ENCODE measurements at places on chromosomes 5 and 9. TPM values are rescaled to one million over a fixed set of nuclear protein-coding genes. Genes with fewer than 3 reads are reported as not detected.

- no peak overlapping the region for H3K27ac ChIP-seq
- H3K27me3 ChIP-seq: no peaks in the 10 kb centered on the region
- no peak for DNase-seq
These were observed 19.2 kb downstream of the TRIM36 start for GRCh38 chr5:115150512-115150911.

- no peaks in the 10 kb centered on the region for H3K27me3 ChIP-seq
- H3K36me3 ChIP-seq: no peaks in the 10 kb centered on the region
- H3K4me1 ChIP-seq: no peaks in the 10 kb centered on the region
- no peak overlapping the region for H3K4me3 ChIP-seq
- H3K27ac ChIP-seq: no peak overlapping the region
These were observed 47.3 kb upstream of the PHYKPL start for GRCh38 chr5:178279723-178280438.

DNA sequence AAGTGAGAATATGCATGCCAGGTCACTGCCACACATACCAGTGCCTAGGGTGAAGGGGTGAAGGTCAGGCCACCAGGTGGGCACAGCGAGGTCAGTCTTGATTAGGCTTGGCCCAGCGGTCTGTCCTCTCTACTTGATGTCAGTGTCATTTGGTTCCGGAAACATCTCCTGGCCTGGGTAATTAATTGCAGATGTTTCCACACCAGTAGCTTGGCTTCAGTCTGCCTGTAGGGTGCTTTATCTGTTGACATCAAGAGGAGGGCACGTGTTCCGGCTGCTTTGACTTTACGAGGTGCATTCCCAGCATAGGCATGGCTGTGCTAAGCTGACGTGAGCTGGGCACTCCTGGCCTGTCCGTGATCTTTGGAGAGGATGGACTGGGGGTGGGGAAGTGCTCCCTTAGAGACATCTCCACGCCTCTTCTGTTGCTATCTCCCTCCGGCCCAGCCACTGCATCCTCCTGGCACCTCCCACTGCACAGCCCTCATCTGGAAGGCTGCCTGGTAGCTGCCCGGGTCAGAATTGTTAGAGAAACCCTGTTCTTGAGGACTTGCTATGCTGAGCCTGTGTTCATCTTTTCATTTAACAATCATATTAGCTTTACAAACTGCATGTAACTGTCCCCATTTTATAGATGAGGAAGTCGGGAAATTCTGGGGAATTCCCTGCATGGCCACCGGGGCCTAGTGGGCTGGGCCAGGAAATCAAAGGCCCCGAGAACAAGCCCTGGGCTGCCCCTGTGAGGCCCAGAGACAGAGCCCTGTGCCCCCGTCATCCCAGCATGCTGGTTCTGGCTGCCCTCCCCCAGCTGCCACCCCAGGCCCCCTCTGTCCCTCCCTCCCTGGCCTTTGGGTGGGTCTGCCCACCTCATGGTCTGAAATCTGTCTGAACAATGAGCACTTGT lies 29.1 kb downstream of the JADE2 start:
- H3K27ac ChIP-seq: peak overlapping the region; percentile 42
- DNase-seq: peak; percentile 74
- H3K4me3 ChIP-seq: no peak overlapping the region
- H3K36me3 ChIP-seq: no peaks in the 10 kb centered on the region
- H3K4me1 ChIP-seq: peaks cover 12% of the 10 kb centered on the region

GRCh38 chr5:61139094-61139873 lies 23.0 kb downstream of the SMIM15 start:
- no peak for DNase-seq
- no peaks in the 10 kb centered on the region for H3K27me3 ChIP-seq
- H3K27ac ChIP-seq: no peak overlapping the region
- no peaks in the 10 kb centered on the region for H3K36me3 ChIP-seq
- no peaks in the 10 kb centered on the region for H3K4me1 ChIP-seq

FGF1 gene
- 0.27 TPM for polyA plus RNA-seq

- no peak for DNase-seq
- no peaks in the 10 kb centered on the region for H3K4me1 ChIP-seq
- H3K4me3 ChIP-seq: no peak overlapping the region
- H3K36me3 ChIP-seq: no peaks in the 10 kb centered on the region
- H3K27me3 ChIP-seq: no peaks in the 10 kb centered on the region
These were observed 47.9 kb downstream of the OLFM1 start for GRCh38 chr9:135135171-135135928.

DNA sequence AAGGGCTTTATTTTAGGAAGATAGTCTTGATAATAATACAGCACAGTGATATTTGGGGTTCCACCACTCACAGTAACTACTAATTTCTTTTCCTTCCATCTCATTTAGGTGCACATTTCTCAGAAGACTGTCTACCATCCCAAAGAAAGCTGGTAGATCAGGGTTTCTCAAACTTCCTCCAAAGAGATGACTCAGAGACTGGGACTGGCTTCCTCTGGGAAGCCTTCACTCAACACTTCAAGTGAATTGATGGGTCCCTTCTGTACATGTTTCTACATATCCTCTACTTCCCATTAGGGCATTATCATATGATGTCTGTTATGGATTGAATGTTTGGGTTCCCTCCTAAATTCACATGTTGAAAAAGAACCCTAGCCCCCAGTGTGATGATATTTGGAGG lies 138.5 kb downstream of the SPOCK1 start:
- H3K4me1 ChIP-seq: no peaks in the 10 kb centered on the region
- no peak overlapping the region for H3K4me3 ChIP-seq
- no peaks in the 10 kb centered on the region for H3K36me3 ChIP-seq
- peaks cover 29% of the 10 kb centered on the region for H3K27me3 ChIP-seq

DNA sequence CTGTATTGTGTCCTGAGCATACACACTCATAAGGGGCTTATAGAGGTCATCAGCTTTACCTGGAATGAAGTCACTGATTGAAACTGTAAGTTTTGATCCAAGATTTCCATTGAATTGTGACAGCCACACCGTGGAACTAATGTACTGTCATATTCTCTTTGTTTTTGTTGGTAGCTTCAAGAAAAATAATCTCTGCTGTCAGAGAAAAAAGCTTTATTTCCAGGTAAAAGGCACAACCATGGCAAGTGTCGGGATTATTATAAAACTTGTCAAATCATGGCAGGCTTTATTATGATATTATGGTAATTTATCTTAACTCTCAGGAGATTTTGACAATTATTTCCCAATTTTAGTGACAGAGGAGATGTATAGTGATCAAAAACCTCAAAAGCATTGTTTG lies 191.2 kb downstream of the FAM170A start:
- no peaks in the 10 kb centered on the region for H3K27me3 ChIP-seq
- H3K4me3 ChIP-seq: no peak overlapping the region
- H3K4me1 ChIP-seq: no peaks in the 10 kb centered on the region
- no peak for DNase-seq
- H3K36me3 ChIP-seq: no peaks in the 10 kb centered on the region
- H3K27ac ChIP-seq: no peak overlapping the region

DNA sequence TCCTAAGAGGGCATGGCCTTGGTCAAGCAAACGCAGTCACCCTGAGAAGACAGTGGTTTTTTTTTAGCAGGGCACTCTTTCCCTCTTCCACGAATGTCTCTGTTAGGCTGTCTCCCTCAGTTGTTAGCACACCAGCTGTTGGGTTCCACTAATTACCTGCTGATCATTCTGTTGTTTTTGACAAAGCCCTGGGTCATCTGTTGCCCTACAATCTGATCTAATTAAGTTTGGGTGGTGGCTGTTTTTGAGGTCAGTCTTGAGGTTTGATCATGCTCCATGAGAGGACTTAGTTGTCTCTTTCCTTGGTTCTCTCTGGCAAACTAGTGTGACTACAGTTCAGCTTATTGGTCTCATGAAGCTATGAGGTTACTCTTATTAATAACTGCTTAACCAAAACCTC lies 5.0 kb upstream of the PTPDC1 start:
- DNase-seq: no peak
- H3K4me3 ChIP-seq: no peak overlapping the region
- H3K36me3 ChIP-seq: no peaks in the 10 kb centered on the region
- no peak overlapping the region for H3K27ac ChIP-seq

EIF4E1B gene
- polyA plus RNA-seq: not detected

DNA sequence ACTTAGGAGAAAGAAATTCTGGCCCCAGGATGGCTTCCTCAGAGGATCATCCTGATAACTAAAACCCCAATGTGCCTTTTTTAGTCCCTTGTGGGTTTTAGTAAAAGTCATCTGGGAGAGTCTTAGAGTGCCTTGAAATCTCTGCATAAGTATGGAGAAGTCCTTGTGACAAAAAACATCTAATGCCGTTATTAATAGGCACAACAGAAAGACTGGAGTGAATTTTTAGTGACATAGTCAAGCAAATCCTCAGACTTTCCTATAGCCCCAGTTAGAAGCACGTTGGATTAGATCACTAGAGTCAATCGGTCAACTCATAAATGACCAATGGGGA lies 108.2 kb upstream of the MPDZ start:
- H3K4me3 ChIP-seq: no peak overlapping the region
- peak overlapping the region; percentile 36 for H3K27ac ChIP-seq
- H3K4me1 ChIP-seq: no peaks in the 10 kb centered on the region
- H3K36me3 ChIP-seq: no peaks in the 10 kb centered on the region

DNA sequence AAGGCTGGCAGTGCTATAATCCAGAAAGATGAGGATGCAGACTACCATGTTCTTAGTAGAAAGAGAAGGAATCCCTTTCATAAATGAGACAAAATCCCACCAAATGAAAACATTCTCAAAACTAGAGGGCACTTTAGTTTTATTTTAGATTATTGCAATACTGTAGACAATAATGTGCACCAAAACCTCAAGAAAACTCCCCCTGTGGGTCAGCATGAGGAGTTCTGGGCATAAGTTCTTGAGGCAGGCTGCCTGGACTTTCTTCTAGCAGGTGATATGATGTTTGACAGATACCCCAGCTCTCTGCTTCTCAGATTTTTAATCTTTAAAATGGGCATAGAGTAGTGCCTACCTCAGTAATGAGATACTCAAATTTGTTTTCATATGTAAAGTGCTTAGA lies 196.3 kb upstream of the CTNND2 start:
- H3K4me1 ChIP-seq: no peaks in the 10 kb centered on the region
- H3K36me3 ChIP-seq: no peaks in the 10 kb centered on the region
- no peaks in the 10 kb centered on the region for H3K27me3 ChIP-seq
- H3K27ac ChIP-seq: no peak overlapping the region
- DNase-seq: no peak

- no peak for DNase-seq
- H3K27me3 ChIP-seq: no peaks in the 10 kb centered on the region
- no peak overlapping the region for H3K27ac ChIP-seq
- H3K4me3 ChIP-seq: no peak overlapping the region
- peaks cover 5% of the 10 kb centered on the region for H3K4me1 ChIP-seq
These were observed 27.5 kb upstream of the UBTD2 start for GRCh38 chr5:172311026-172311425.

DNA sequence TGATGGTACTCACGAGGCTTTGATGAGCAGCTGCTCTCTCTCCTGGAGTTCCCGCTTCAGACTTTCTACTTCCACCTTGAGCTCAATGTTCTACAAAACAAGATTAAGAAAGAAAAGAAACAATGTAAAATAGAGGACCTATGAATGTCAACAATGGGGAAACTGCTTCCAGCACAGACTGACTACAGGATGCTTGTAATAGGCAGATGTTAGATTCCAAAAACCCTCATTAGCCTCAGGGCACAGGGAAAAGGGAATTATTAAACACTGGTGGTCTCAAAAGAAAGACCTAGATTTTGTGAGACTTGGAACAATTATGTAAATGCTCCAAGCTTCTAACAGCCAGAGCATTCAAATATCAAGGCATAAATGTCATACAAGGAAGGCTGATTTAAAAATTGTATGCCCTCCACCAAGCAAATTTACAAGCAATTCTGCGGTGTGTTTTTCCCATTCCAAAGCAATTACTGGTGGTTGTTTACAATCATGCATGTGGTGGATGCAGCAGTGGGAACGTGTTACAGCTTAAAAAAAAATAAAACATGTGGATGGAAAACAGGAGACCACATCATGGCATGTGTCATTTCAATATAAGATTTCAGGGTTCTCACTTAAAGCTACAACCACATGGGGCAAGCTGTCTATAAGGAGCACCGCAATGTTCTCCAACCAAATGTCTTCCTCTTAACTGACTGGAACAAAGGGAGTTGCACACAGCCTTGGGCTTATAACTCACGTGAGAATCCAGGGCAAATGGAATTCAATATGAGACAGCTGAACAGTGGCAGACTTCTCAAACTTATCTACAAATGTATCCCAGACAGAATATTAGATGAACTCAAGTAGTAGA lies 34.0 kb downstream of the CDK5RAP2 start:
- DNase-seq: no peak
- H3K4me3 ChIP-seq: no peak overlapping the region
- no peaks in the 10 kb centered on the region for H3K27me3 ChIP-seq
- peaks cover 3% of the 10 kb centered on the region for H3K36me3 ChIP-seq
- H3K27ac ChIP-seq: no peak overlapping the region

DNA sequence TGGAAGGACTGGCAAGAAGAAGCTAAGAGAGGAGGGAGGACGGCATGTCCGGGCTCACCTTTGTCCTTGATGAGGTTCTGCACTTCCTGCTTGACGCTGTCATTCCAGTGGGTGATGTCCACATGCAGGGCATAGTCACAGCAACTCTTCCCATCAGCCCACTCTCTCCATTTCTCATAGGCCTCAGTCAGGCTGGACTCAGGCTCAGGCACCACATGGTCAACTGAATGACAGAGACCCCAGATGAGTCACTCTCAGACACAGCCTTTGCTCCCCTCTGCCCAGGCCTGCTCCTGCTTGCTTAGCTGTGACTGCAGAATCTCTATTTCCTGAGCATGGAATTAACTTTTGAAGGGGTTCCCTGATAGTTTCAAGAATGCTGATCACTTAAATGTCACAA lies 94.2 kb downstream of the DPYSL3 start:
- no peak for DNase-seq
- no peaks in the 10 kb centered on the region for H3K36me3 ChIP-seq
- H3K27me3 ChIP-seq: no peaks in the 10 kb centered on the region
- no peak overlapping the region for H3K4me3 ChIP-seq
- H3K4me1 ChIP-seq: peaks cover 4% of the 10 kb centered on the region

GRCh38 chr5:73104326-73104725 lies 16.0 kb upstream of the TMEM171 start:
- H3K36me3 ChIP-seq: no peaks in the 10 kb centered on the region
- H3K27ac ChIP-seq: no peak overlapping the region
- no peaks in the 10 kb centered on the region for H3K27me3 ChIP-seq
- H3K4me1 ChIP-seq: no peaks in the 10 kb centered on the region
- no peak overlapping the region for H3K4me3 ChIP-seq

Measured in hepatocyte (in vitro differentiated cells).